Neural progenitor cell (in vitro differentiated cells): ENCODE measurements at places on chromosomes 11 and 22.
A peak's percentile ranks its signal among the peaks of the same experiment; 100 is the strongest.

- DNase-seq = no peak
Measured at GRCh38 chr11:61102667-61103571, 630 bp downstream of the CD5 start.

GRCh38 chr11:39239553-39239952, 2219.9 kb downstream of the LRRC4C start:
- no peak for DNase-seq

GRCh38 chr22:46737105-46737975, 712 bp downstream of the CERK start:
- DNase-seq = peak; percentile 72

- DNase-seq = no peak
Measured at GRCh38 chr11:86930957-86931547, 24.1 kb downstream of the FZD4 start.

- peak; percentile 84 for DNase-seq
Measured at GRCh38 chr11:72668629-72669347, 5.4 kb downstream of the PDE2A start.

GRCh38 chr11:80379620-80380278, 938.9 kb upstream of the TENM4 start:
- DNase-seq = no peak

GRCh38 chr11:75087319-75088305, 9.1 kb downstream of the OR2AT4 start:
- DNase-seq = no peak

DNA sequence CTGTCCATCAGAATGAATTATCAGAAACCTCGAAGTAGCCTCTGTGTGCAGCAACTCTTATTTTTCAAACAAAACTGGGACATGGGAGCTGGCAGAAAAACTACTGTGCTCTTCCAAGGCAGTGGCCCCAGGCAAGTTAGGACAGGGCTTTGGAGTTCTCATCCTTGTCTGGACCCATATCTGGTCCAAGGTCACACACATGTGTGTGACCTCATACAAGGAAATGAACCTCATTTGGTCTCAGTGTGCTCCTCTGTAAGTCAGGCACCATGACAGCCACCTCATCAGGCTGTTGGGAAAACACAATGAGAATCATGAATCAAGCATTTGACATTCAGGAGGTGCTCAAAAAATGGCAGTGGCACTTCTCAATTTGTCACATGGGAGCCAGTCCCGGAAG, 25.8 kb downstream of the LARGE1 start:
- DNase-seq = no peak

DNA sequence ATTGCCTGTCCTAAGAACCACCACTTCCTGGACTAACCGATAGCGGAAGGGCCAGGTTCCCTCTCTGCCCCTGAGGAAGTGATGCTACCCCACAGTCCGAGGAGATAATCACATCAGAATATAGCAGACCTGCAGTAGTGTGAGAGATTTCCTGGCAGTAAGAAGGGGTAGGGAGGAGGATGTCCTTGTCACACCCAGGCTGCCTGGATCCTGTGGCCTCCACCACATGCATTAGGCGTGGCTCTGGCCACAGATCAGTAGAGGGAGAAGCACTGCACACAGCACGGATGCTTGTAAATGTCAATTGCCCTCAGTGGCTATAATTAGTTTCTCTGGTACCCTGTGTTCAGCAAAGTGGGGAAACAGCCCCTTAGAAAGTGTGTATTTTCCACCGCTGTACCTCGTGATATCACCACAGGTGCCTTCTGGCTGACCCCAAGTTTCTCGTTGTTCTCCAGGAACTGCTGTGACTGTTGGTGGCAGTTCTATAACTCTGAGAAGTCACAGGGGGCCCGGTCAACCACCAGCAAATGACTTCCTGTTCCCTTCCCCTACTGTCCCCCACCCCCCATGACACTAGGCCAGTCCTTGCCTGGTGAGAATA, 61.8 kb downstream of the UBASH3B start:
- DNase-seq = no peak

GRCh38 chr11:63907808-63908530, 9.0 kb downstream of the RCOR2 start:
- DNase-seq = peak; percentile 72

GRCh38 chr22:43001271-43002201, 13.4 kb downstream of the PACSIN2 start:
- no peak for DNase-seq

DNA sequence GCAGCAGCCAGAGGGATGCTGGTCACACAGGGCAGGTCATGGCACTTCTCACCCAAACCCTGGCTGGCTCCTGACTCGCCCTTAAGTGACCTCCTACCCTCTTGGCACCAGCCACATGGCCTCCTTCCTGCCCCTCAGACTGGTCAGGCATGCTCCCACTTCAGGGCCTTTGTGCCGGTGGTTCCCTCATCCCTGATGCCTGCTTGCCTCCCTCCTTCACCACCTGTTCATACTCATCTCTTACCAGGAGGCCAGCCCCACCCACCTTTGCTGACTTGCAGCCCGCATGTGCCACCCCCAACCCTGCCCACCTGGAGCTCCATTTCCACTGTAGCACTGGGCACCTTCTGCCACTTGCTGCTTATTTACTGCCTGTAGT, 20.1 kb downstream of the GNAZ start:
- DNase-seq = no peak

DNA sequence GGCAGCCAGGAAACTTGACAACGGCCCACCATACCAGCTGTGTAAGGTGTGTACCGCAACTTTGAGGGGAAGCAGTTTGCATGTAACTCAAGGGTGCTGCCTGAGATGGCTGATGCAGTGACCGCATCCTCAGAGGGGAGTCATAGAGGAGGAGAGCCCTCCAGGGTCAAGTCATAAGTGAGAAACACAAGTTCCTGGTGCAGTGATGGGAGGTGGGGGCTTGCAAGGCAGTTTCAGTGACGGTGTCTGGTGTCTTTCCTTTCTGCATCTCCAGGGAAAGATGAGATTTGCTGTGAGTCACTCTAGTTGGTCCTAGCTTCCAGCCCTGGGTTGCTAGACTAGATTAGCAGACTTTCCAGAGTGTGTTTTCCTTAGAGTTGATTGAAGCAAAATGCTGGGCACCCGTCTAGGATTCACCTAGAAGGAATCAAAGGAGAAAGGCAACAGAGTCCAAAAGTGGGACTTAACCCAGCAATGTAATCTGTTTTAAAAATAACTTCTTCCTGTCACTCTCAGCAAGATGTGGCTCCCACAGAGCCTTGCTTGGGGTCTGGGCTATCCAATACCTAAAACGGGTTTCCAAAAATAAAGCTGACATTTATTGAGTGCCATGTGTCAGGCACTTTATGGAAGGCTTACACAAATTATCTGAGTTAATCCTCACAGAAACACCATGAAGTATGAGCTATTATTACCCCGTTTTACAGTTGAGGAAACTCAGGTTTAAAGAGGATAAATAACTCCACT, 265.4 kb upstream of the PLET1 start:
- DNase-seq = no peak

GRCh38 chr22:22094921-22095320, 112.3 kb upstream of the TOP3B start:
- no peak for DNase-seq

- no peak for DNase-seq
Measured at GRCh38 chr11:13338427-13339069, 61.0 kb downstream of the BMAL1 start.
